ACHN (cell line): ENCODE measurements at places on chromosomes 4 and X.

DNA sequence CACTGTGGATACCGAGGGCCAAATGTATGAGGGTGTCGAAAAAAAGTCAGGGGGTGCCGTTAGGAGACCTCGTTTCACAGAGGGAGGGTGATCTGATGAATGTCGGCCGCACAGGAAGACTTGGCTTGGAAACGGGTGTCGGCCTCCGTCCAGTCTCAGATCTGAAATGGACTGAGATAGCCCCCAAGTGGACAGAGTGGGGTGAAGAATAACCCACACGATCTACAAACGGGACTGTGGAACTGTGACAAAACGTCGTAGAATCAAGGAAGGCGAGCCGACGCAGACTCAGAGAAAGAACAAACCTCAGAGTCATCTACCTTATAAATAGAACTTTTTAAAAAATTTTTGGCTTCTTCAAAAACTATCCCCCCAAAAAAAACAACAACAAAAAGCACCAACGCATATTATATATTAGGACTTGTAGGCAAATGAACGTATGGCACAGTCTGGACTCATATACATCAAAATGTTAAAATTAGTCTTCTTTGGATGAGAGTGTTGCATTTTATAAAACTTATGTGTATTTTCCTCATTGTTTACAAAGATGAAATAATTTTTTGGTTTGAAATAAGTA lies 63.8 kb upstream of the IRF2 start:
- peak; percentile 89 for DNase-seq

GRCh38 chrX:139783959-139784358 lies 76.0 kb upstream of the MCF2 start:
- no peak for DNase-seq

GRCh38 chr4:154004507-154005170 lies 215.8 kb upstream of the SFRP2 start:
- DNase-seq, result no peak

- no peak for DNase-seq
These were observed 210.7 kb upstream of the SLC7A11 start for GRCh38 chr4:138452826-138453225.

GRCh38 chr4:152778656-152779512 lies 646 bp downstream of the TIGD4 start:
- peak; percentile 23 for DNase-seq

GRCh38 chr4:71006203-71006907 lies 12.9 kb downstream of the DCK start:
- no peak for DNase-seq

GRCh38 chr4:73205482-73205881 lies 53.1 kb downstream of the ANKRD17 start:
- DNase-seq, result no peak

DNA sequence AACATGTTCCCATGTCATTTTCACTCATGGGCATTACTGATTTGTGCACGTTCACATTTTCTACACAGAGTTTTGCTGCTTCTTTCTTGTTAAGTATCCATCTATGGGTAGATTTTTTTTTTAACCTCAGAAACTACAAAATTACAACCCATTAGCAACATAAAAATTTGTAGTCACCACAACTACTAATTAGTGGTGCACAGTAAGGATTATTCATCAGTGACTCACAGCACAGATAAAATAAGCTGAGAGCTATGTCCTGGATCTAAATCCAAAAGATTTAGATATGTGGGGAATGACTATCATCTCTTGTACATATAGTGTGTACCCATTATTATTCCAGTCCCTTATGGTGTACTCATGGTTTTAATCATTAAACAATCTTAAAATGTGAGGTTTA lies 19.7 kb upstream of the AMELX start:
- no peak for DNase-seq

DNA sequence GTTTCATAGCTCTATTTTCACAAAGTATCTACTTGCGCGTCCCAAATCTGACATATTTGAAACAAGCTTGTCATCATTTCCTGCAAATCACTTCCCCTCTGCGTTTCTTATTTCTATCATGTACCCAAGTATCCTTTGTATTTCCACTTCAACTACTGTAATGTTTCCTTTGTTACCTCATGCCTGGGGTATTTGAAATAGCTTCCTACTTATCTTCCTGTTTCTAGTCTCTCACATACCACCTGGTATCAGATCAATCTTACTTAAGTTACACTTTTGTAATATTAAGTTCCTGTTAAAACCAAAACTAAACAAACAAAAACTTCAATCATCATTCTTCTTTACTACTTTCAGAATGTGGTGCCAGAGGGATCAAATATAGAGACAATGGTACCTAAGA lies 93.6 kb upstream of the SMAD1 start:
- DNase-seq, result no peak

- DNase-seq, result peak; percentile 74
These were observed 185.7 kb upstream of the HS3ST1 start for GRCh38 chr4:11614426-11614825.

GRCh38 chrX:146189371-146189770 lies 371.7 kb downstream of the SLITRK2 start:
- no peak for DNase-seq

GRCh38 chr4:48065587-48066052 lies 49.0 kb downstream of the NIPAL1 start:
- no peak for DNase-seq
